Activated T-helper 17 cell treated with anti-CD3 and anti-CD28 coated beads, Interleukin-2, amount 50 U/mL, for 72 hours (primary cell): ENCODE measurements at places on chromosomes 5 and 9.
A peak's percentile ranks its signal among the peaks of the same experiment; 100 is the strongest.

DNA sequence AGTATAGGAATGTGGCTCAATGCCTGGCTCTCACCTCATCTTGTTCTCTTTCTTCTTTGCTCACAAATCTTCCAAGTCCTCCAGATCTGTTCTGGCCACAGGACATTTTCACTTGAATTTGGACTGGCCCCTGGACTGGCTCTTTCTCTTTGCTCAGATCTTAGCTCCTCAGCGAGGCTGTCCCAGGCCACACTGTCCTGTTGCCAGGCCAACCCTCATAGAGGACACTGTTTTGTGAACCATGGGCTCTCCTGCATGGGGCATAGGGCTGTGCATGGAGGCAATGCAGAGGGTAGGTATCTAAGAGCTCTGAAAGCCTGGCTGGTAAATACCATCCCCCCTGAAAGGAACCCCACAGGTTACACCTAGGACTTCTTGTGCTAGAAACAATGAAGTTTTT is 13.5 kb upstream of the SLC28A3 start:
- ATAC-seq: no peak

GRCh38 chr9:127788337-127789011 is 2.6 kb downstream of the CDK9 start:
- peak; percentile 61 for ATAC-seq

DNA sequence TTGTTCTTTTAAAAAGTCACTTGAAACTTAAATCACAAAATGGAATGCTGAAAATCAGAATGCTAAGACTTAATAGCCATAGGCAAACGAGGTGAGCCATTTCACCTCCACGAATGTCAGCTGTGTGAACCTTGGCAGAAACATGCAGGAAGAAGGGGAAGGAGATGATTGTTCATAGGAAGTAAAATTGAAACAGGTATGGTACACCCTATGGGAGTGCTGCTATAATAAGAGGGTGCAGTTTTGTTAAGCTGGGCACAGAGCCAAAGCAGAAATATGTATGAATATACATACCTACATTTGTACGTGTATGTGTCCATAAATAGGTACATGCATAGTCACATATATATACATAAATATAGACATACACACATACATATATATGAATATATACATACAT is 51.0 kb upstream of the SPINK5 start:
- ATAC-seq: no peak

- ATAC-seq: no peak
Observed at GRCh38 chr9:3014178-3014577, 170.3 kb upstream of the PUM3 start.

DNA sequence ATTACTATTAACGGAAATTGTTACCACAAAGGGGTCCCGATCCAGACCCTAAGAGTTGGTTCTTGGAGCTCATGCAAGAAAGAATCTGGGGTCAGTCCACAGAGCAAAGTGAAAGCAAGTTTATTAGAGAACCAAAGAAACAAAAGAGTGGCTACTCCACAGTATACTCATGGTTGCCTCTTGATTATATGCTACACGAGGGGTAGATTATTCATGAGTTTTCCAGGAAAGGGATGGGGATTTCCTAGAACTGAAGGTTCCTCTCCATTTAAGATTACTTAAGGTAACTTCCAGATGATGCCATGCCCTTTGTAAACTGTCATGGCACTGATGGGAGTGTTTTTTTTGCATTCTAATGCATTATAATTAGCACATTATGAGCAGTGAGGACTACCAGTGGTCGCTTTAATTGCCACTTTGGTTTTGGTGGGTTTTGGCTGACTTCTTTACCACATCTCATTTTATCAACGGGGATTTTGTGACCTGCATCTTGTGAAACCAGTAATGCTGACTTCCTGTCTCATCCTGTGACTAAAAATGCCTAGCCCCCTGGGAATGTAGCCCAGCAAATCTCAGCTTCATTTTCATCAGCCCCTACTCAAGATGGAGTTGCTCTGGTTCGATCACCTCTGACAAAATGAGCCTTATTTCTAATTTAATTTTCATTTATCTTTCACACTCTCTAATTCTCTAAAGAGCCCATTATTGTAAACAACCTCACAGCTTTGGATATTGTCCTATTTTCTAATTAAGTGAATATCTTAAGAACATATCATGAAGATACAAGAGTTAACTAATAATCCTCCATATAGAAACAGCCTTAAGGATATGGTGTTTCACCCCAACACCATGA is 336.3 kb downstream of the RASEF start:
- ATAC-seq: no peak

DNA sequence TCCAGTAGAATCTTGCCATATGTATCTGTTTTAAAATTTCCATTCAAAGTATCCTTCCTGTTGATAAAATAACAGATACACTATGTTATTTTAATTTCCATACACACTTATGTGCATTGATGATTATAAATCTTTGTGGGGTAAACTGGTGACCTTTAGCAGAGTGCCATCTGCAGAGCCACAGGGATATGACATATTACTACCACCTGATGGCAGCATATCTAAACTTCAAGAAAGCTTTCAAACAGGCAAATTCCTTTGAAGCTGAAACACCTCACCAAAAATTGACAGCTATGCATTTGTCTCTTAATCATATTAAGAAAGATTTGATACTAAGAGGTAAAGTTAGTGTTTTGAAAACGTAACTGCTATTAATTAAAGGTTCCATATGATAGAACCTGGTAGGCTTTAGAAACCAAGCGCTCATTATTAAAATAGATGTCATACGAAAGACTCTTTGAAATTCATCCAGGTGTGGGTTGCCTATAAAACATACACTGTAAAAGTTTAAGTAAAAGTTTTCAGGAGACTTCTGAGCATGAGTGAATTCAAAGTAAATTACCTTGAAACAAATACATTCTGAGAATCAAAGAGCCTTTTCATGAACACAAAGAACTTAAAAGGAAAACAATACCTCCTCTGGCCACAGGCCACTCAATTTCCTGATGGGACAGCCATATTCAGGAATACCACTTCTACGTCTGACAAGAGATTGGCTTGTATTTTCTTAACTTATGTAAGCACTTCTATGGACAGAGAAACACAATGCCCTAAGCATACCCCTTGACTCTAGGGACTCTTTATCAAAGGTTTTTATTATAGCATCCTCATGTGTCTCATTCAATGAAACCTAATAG is 93.3 kb downstream of the KIAA0825 start:
- ATAC-seq: peak; percentile 45

GRCh38 chr9:14907696-14908095 is 2.5 kb downstream of the FREM1 start:
- ATAC-seq: no peak

DNA sequence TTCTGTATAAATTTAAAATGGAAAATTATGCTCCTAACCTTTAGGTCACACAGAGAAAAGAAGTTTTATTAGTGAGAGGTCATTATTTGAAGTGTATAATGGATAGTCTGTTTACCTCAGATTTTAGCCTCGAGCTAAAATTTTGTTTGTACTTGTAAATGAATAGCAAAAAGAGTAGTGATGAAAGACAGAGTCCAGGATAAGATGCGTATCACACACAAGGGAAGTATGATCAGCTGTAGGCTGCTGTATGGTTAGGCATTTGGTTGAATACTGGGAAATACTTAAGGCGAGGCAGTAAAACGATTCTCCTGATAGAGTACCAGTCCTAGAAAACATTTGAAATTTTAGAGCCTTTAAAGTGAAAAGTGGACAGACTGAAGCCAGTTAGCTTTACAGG is 92.7 kb downstream of the FBXL7 start:
- ATAC-seq: no peak

- ATAC-seq: no peak
Observed at GRCh38 chr9:98641695-98642094, 67.0 kb downstream of the GABBR2 start.

DNA sequence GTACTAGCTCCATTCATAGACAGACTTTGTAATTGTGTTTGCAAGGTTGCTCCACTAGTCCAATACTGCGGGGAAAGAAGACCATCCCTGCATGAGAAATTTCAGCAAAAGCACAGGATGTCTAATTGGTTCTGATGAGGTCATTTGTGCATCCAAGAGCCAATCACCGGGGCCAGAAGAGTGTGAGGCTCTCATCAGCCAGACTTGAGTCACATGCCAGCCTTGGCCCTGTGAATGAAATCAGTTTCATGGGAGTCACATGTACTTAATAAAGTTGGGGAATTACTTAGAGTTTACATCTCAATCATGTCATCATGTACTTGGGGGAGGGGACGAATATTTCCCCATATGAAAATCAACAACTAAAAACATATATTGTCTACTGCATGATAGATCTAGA is 1236.0 kb downstream of the MAT2B start:
- ATAC-seq: no peak

- ATAC-seq: no peak
Observed at GRCh38 chr5:142175039-142175438, 66.5 kb downstream of the NDFIP1 start.

DNA sequence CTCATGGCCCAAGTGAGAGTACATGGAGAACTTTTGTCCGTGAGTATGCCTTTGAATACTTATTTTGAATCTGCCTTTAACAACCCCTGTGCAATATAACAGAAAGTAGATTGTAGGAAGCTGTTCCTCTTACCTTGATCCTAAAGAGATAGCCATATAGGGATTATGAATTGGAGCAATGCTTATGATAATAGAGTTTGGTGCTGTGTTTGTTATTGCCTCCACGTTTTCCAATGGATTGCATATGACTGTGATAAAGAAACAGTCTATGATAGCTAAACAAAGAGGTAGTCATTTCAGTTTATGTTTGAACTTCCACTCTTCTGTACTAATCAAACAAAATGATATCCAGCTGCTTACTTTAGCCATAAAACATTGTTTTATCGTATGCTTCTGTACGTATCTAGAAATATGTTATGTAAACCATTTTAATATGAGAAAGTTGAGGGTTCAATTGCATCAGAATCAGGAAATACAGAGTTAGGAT is 199.6 kb upstream of the RGMB start:
- ATAC-seq: no peak

DNA sequence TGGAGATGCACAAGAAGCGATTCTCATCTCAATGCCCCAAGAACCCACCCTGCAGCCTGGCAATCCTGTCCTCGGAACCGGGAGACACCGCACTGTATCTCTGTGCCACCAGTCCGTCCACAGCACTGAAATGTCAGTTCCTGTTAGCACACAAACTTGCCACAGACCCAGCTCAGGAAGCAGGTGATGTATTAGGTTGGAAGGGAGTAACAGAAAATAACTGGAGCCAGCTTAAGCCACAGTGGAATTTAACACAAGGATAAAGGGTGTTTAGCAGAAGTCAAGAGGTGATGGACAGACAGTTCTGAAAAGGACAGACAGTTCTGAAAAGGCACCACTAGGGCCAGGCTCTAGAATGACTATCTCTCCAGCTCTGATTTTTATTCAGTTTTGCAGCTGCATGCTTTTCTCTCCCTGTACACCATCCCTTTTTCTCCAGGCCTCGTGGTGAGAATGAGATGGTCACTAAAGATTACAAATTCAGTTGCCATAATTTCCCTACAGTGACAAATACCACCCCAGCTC is 114.4 kb downstream of the ANKRD18B start:
- ATAC-seq: no peak

GRCh38 chr5:100311806-100312205 is 223.4 kb upstream of the FAM174A start:
- ATAC-seq: no peak

GRCh38 chr5:177445052-177445916 is 1.3 kb upstream of the PRR7 start:
- ATAC-seq: peak; percentile 39

GRCh38 chr9:114526807-114527206 is 21.5 kb upstream of the WHRN start:
- no peak for ATAC-seq

GRCh38 chr5:35145691-35146317 is 84.5 kb downstream of the PRLR start:
- no peak for ATAC-seq

DNA sequence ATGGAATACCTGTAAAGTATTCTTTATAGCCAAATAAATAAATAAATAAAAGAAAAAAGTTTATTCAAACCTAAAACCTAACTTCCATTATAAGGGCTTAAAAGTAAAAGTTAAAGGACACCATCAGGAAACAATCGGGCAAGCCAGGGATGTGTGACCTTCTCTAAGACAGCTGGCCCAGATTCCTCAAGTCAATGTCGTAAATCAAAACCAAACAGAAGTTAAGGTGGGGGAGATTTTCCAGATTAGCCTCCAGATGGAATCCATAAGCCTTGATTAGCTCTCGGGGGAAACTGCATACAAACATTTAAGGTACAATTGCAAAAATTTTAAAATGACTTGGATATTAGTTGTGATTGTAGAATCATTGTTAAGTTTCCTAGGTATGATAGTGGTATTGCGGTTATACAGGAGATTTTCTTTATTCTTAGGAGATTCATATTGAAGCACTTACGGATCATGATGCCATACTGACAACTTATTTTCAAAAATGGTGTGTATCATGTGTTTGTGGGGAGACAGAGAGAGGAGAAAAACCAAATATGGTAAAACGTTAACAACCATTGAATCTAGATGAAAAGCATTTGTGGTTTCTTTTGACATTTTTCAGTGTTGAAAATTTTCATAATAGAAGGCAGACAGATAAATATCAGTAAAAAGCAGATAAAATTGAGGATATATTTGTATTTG is 21.5 kb upstream of the MGAT1 start:
- ATAC-seq: no peak

GRCh38 chr5:21125238-21125983 is 1137.4 kb upstream of the CDH18 start:
- ATAC-seq: no peak

GRCh38 chr5:88657906-88658775 is 224.8 kb downstream of the MEF2C start:
- no peak for ATAC-seq

- ATAC-seq: peak; percentile 90
Observed at GRCh38 chr9:5493679-5494511, 16.4 kb upstream of the PDCD1LG2 start.

DNA sequence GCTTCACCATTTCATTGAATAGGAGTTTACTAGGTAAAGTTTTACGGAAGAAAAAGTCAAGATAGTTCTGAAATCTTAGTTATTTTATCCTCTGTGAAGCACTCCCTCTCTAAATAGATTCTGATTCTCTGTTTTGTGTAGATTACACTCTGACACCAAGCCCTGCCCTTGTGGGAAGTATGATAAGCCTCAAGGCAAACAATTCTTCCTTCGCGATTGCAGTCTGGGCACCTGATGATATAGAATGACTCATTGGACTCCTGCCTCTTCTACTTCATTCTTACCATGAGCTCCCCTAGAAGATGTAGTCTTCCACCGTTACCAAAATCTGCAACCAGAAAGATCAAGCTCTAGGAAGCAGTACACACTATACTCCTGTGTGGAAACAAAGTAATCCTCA is 626.9 kb upstream of the PTGER4 start:
- ATAC-seq: no peak

DNA sequence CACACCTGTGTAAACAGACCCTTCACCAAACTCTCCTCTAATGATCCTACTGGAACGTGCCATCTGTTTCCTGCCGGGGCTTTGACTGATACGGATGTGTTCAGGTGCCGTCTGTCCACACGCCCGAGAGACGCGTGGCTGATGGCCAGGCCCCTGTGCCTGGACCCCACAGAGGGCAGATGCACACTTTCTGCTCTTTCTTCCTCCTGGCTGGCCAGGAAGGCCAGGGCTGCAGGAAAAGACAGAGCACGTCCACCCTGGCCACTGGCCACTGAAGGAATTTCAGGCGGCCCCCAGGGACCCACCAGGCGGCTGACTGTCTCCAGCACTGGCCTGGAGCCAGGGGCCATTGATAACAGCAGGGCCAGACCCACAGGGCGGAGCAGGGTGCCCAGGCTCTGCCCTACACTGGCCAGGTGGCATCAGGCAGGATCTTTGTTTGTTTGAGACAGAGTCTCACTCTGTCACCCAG is 3.6 kb upstream of the ENG start:
- no peak for ATAC-seq

- ATAC-seq: no peak
Observed at GRCh38 chr5:38167562-38167996, 90.8 kb upstream of the EGFLAM start.
